ENCODE measurements at places on chromosomes 1 and 21. TPM values are rescaled to one million over a fixed set of nuclear protein-coding genes. Genes with fewer than 3 reads are reported as not detected.

AQP10 gene
- total RNA-seq = not detected

IGFN1 gene
- total RNA-seq = not detected

- DNase-seq = no peak
Observed at GRCh38 chr1:21238141-21238800, 52.0 kb downstream of the ECE1 start.

ZC3H11A gene
- 87.6 TPM for total RNA-seq

DNA sequence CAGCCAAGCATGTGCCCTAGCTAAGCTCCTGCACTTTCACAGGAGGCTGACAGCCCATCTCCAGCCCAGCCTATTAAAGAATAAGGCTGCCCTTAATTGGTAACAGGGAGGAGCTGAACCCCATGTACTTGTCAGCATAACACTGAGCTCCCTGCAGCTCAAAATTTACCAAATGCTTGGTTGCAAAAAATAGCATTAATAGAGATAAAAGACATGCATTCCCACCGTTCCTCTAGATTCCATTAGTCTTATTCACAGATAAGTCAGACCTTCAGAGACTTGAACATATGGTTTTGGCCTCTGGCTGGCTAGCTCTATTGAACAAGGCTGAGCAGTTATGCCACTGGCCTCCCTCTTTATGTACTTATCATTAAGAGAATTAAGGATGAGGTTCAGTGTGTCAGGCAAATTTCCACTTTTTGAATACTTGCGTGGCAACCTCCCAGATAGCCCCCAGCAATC is 29.2 kb downstream of the OLFML3 start:
- DNase-seq = peak; percentile 41

DNA sequence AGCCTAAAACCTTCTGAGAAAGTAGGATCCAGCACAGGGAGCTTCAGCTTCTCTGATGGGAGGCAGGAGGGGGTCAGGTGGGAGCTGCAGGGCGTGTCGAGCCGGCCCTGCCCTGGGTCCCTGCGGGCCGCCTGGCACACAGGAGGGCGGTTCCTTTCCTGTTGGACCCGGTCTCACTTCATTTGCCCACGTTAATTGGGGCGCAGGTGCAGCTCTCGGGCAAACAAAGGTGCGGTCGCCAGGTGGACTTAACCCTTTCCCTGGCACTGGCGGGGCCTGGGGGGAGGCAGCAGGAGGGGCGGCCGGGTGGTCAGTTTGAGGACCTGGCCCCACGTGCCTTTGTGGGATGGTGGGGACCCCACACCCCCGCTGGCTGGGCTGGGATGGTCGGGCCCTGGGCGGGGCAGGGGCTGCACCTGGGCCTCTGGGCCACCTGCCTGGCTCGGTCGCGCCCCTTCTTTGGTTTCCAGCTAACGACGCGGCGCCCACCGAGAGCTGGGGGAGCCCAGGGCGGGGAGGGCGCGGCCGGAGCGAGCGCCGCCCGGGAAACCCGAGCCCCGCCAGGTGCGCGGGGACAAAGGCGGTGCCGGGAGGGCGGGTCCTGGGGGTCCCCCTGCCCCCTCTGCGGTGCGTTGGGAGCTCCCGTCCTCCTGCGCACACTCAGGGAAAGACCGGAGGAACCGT is 20.8 kb upstream of the C1orf159 start:
- DNase-seq = no peak

DNA sequence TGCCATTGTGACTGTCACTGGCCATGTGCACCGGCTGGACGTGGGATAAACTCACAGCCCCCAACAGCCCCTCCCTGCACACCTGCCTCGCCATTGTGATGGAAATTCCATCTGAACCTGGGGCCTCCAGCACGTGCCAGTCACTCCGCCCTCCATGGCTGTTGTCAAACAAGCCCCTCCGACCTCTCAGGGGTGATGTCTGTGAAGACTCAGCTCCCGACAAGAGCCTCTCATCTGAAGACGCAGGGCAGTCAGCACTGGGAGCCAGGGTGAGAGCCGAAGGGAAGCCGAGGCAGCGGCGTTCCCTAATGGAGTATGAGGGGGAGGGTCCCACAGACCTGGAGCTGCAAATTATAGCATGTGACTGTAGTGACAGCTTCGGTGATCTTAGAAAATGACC is 1.4 kb upstream of the KRTAP10-2 start:
- DNase-seq = no peak

- no peak for DNase-seq
Observed at GRCh38 chr1:84996846-84997666, at the start of gene MCOLN2. Gene MCOLN2 (minus strand): TSS chr1:84997113. CDS start chr1:84996872, 241 bp downstream.

DNA sequence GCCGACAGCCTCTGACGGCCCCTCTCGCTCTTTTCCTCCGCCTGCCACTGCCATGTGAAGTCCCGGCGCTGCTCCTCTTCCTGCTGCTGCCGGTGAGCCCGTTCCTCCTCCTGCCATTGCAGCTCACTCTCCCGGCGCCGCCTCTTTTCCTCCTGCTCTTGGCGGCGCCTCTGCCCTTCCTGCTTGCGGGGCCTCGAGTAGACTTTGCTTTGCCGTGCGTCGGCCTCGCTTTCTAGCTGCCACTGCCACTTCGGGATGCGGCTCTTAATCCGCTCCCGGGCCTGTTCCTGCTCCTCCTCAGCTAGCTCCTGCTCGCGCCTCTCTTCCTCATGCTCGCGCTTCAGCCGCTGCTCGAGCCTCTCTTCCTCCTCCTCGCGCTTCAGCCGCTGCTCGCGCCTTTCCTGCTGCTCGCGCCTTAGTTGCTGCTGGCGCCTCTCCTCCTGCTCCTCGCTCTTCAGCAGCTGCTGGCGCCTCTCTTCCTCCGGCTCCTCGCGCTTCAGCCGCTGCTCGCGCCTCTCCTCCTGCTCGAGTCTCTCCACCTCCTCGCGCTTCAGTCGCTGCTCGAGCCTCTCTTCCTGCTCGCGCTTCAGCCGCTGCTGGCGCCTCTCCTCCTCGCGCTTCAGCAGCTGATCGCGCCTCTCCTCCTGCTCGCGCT is 4.3 kb downstream of the TCHH start:
- peak; percentile 55 for DNase-seq

LCE2B gene
- total RNA-seq = not detected

GRCh38 chr1:22687191-22687590 is 23.4 kb upstream of the EPHB2 start:
- no peak for DNase-seq

KRTAP7-1 gene
- not detected for total RNA-seq

Measured in astrocyte (in vitro differentiated cells and primary cell).